ENCODE measurements at places on chromosomes 2 and 18.

DNA sequence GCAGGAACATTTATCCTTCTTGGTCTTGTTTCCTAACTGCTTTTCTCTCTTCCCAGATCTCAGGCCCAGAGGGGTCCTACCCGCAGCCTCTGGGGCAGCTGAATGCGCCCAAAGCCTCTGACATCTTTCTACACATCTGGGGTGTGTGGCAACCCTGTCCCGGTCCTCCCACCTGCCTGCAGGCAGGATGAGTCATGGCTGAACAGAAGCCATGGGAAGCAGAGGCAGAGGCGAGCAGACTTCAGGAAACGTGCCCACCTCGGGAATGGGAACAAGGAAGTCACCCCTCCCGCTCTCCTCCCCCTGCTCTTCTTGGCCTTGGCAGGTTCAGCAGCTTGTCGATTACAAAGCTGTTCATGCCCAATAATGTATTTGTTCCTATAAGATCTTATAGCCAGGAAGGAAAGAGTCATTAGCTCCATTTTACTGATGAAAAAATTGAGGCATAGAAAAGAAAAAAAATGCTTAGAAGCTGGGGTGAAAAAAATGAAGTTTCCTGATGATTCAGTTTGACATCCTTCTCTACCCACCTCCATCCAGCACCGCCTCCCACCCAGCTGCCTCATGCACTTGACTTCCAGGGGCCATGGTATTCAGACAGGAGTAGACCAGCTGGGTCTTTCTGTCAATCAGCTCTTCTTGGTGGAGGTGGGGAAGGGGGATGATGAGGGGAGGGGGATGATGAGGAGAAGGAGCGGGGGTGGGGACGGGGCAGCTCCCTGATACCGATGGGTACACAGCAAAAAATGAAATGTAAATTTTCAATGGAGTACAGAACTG lies 10.4 kb upstream of the KCNF1 start:
- DNase-seq, result no peak

GRCh38 chr2:85243101-85244072 lies 84.4 kb downstream of the TGOLN2 start:
- DNase-seq, result no peak

DNA sequence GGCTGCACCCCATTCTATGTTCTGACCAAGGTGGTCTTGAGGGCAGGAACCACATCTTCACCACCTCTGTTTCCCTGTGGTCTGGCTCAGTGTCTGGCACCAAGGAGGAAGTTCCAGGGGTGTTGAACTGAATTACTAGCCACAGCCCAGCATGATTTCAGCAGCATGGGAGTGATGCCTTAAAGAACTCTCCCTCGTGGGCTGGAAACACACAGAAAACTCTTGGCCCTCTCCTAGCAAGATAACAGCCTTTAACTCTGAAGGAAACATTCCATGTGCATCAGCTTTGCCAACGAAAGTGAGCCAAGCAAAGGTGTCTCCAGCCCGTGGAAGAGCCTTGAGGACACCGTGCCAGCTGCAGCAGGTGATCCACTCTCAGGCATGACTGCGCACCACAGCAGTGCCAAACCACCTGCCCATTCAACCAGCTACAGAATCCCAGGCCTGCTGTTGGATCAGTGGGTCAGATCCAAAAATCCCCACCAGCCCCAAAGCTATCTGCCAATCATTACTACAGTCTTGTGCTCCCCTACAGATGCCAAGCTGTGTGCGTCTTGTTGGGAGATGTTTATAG lies 124.8 kb downstream of the TTC32 start:
- no peak for DNase-seq

GRCh38 chr2:212903413-212903812 lies 248.0 kb downstream of the IKZF2 start:
- DNase-seq, result no peak

DNA sequence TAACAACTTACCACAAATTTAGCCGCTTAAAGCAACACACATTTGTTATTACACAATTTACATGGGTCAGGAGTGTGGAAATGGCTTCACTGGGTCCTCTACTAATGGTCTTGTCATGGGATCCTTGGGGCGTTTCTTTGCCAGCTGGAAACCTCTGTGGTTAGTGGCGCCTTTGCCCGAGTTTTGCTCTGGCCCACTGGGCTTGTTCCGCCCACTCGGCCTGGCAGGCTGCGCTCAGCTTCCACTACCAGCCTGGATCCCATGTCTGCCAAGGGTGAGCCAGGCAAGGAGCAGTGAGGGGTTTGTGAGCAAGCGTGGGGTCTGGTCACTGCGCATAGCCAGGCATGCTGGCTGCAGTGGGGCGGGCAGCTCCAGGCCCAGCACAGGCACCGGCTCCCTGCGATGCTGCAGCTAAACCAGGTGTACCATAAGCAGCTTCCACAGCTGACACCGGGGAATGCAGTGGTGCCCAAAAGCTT lies 16.2 kb upstream of the MBD2 start:
- no peak for DNase-seq

- no peak for DNase-seq
These were observed 64.4 kb downstream of the DDX1 start for GRCh38 chr2:15656090-15656489.
